Activated CD8-positive, alpha-beta T cell treated with anti-CD3 and anti-CD28 coated beads for 36 hours (primary cell): ENCODE measurements at places on chromosomes 5 and 9.

- DNase-seq = no peak
Observed at GRCh38 chr5:164007064-164007463, 501.6 kb downstream of the MAT2B start.

DNA sequence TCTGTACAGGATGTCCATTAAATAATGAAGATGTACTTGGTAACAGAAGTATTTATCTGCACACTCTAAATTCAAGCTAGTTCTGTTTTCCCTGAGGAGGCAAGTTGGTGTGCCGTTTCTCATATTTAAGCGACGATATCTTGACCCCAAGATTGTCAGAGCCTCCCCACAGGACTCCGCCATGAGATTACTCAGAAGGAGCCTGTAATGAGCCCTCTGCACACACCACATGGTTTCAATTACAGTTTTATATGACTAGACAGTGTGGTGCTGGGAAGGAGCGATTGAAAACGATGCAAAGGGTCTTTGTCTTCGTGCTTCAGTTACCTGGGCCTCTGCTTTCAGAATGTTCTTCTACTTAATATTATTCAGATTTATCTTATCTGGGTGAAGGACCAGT, 840.4 kb upstream of the WWC1 start:
- no peak for DNase-seq

- DNase-seq = no peak
Observed at GRCh38 chr5:95826949-95827891, 4.7 kb upstream of the GLRX start.

- DNase-seq = no peak
Observed at GRCh38 chr5:53613061-53613460, 52.6 kb downstream of the NDUFS4 start.

GRCh38 chr5:161545344-161546094, 1.0 kb downstream of the GABRB2 start:
- no peak for DNase-seq

DNA sequence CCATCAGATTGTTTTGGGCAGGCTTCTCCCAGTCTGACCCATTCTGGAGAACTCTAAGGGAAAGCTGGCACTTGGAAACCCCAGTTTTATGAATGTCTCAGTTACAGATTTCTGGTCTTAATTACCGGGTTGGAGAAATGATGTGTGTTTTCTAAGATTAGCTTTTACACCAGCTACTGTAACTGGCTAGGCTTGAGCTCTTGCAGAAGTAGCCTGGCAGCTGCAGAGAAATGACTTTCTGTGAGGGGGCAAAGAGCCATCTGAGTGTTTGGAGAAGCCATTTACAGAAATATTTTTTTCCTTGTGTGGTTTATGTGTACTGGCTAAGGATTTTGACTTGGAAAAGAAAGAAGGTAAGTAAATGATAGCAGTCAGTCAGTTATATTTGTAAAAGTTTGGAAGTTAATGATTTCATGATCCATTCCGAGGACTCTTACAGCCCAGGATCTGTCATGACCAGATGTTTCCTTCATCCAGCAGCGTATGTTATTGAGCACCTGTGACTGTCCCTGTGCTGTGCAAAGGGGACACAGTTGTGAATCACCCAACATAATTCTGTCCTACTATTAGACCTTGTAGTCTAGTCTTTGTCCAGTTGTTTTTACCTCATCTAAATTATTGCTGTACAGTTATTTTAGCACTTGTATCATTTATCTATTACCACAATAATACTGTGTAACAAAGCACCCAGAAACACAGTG, 53.7 kb upstream of the GDNF start:
- no peak for DNase-seq

DNA sequence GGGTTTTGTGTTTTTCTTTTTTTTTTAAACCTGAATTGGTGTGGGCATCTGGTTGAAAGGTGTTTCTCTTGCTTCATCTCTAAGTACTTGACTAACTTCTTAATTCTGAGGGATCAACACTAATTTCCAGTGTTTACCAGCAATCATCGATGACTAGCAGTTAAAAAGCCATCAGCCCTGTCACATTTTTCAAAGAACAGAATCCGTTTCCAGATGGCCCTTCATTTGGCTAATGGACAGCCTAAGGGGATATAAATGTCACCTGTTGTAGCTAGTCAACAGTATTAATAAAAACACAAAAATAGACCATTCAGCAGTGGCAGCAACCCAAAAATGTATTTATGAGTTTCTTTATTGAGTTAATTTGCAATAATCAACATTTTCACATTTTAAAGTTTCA, 1076.5 kb downstream of the MAT2B start:
- no peak for DNase-seq

DNA sequence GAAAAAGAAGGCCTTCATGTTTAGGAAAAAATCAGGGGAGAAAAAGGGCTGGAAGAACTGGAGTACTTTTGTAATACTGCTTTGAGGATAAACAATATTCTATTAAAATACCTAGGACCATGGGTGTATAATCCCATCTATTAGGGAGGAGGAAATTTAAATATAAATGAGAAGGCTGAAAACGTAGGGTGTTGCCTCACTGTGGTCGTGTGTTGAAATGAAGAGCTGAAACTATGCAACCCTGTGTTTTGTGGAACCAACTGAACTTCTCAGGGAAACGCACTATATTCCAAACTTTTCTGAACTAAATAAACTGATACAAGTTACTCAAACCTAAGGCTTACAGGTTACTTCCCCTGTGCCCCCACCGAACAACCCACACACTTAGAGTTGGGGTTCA, 4.5 kb upstream of the CNTLN start:
- DNase-seq = no peak

DNA sequence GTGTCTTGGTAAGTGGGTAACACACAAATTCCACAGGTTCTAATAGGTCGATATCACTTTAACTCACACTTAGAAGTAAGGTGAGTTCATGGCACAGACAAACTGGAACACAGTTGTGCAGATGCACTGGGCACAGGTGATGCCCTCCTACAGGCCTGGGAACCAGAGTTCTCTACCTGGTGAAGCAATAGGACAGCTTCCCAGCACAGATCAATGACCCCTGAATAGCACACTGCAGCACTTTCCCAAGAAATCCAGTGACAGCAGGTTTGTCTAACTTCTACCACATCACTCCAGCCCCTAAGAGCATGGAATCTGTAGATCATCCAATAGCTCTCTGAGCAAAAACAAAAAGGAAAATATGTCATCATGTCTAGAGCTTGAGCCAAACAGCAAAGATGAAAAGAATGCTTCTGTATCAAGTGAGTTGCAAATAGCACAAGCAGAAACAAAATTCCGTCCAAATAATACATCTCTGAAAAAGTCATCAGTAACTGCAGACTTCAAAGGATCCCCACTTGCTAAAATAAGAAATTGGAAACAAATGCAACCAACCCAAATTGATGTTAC, 33.5 kb downstream of the MOCS2 start:
- DNase-seq = no peak

DNA sequence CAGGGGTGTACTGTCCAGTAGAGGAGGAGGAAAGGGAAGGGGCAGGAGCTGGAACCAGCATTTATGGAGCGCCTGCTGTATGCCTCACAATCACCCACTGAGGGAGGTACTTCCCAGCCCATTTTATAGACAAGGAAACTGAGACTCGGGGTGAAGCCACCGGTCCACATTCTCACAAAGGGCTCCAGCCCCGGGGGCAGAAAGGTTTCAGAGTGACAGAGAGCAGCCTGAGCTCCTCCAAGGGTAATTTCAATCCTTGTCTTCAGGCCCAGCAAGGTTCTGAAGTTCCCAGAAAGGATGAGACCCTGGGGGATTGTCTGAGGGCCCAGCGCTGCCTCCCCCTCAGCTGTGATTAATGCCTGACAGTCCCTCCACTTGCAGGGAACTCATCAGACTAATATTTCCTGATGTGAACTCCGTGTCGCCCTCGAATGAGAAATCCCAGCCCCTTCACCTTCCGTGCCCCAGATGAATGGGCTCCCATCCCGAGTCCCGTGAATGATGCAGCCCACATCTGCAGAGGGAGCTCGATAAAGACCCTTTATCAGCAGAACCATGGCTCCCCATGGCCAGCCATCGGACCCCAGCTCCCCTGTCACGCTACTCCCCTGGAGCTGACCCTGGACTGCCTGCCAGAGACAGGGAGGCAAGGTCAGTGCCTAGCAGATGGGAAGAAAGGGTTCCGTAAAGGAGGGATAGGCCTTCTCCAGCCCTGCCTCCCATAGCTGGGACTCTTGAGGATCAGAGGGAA, 32.1 kb upstream of the MVB12B start:
- no peak for DNase-seq

DNA sequence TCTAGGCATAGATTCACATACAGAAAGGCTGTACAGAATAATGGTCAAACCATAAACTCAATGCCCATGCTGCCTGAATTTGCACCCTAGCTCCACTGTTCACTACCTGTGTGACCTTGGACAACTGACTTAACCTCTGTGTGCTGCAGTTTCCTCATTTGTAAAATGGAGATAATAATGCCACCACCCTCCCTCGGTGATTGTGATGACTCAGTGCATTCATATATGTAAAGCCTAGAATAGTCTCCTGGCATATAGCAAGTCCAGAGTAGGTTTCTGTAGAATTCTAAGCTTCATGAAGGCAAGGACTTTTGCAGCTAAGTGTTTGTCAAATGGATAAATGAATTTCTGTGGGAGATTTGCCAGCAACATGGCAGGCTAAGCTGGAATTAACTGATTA, 297.8 kb upstream of the NR4A3 start:
- DNase-seq = no peak

- DNase-seq = no peak
Observed at GRCh38 chr5:157941616-157942015, 82.7 kb upstream of the CLINT1 start.

GRCh38 chr5:91257301-91257700, 125.8 kb downstream of the ARRDC3 start:
- DNase-seq = no peak

DNA sequence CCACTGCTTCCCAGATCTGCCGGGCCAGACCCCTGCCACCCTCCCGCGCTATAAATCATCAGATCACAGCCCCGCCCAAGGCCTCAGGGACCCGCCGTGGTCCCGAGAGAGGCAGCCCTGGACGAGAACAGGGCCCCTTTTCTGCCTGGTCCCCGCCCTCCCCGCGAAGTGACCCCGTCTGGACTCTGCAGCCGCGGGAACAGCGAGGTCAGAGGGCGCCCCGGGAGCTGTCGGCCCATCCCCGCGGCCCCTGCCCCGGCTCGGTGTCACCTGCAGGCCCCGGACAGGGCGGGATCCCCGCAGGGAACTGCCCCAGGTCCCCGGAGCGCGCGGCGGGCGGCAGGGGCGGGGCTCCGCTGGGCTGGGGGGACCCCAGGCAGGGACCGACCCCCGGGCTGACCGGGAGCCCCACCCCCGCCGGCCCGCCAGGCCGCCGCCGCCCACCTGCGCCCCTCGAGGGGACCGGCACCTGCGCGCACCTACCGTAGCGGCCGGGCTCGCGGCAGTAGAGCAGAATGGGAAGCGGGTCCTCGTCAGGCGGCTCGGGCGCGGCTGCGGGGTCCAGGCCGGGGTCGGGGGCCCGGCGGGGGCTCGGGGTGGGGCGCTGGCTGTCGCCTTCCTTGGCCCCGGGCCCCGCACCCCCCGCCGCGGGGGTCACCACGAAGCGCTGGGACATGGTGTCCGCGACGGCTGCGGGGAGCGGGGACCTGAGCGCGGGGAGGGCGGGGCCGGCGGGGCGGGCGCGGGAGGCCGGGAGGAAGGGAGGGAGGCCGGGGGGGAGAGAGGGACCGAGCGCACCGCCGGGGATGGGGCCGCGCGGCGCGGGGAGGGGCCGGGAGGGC, 43.5 kb upstream of the SLC12A7 start:
- DNase-seq = no peak
